ENCODE measurements at places on chromosomes 12 and 14.

- DNase-seq = no peak
Measured at GRCh38 chr14:64918216-64918615, 4.0 kb downstream of the CHURC1 start.

GRCh38 chr12:80321653-80322052 is 122.4 kb upstream of the PTPRQ start:
- DNase-seq = no peak

DNA sequence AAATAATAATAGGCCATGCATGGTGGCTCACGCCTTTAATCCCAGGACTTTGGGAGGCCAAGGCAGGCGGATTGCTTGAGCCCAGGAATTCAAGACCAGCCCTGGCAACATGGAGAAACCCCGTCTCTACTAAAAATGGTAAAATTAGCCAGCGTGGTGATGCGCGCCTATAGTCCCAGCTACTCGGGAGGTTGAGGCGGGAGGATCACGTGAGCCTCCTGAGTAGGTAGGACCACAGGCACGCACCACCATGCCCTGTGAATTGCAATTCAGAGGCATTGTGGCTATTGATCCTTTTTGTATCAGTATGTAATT is 2.3 kb downstream of the ARHGDIB start:
- no peak for DNase-seq

- no peak for DNase-seq
Measured at GRCh38 chr14:104146651-104147345, 8.4 kb downstream of the KIF26A start.
